Melanocyte of skin (primary cell): ENCODE measurements at places on chromosomes 16 and 17. TPM values are rescaled to one million over a fixed set of nuclear protein-coding genes. Genes with fewer than 3 reads are reported as not detected.

NUPR1 gene
- total RNA-seq = 2.8 and 5.8 TPM in 2 replicates

SLFN14 gene
- total RNA-seq = not detected in 2 replicates

SP2 gene
- total RNA-seq = 2.2 and 3.8 TPM in 2 replicates

ETV4 gene
- total RNA-seq = 4.1 and 13.4 TPM in 2 replicates
